ENCODE measurements at places on chromosomes 4 and X.

GRCh38 chrX:9542761-9543111, 77.9 kb downstream of the TBL1X start:
- no peak for DNase-seq

DNA sequence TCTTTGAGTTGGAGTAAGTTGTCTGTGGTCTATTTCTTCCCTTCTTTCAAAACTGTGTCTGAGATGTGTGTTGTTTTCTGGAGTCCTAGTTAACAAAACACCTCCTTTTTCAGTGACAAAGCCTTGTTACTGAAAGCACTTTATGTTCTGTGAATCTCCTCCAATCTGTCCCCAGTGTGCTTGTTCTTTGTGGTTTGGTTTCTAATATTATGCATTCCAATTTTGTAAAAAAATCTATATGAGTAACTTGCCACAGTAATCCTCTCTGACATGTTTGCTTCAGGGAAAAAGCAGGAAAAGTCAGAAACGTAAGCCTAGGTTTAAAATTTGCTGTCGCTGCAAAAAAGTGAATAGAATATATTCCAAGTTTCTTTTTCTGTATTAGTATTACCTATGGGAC, 12.4 kb downstream of the PRRG1 start:
- no peak for DNase-seq

DNA sequence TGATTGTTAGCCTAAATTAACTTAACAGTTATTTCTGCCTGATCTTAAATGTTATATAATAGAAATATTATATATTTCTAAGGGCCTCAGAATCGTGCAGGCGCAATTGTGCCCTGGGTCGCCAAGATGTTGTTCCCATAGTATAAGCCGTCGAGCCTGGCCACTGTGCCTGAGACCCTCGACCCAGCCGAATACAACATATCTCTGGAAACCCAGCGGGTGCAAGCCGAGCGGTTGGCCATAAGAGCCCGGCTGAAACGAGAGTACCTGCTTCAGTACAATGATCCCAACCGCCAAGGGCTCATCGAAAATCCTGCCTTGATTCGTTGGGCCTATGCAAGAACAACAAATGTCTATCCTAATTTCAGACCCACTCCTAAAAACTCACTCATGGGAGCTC, 549.8 kb downstream of the KCTD8 start:
- DNase-seq: no peak

GRCh38 chr4:7868436-7868775, 71.3 kb downstream of the AFAP1 start:
- DNase-seq: no peak

- DNase-seq: no peak
These were observed 1410.9 kb downstream of the PCDH18 start for GRCh38 chr4:136121426-136121825.

DNA sequence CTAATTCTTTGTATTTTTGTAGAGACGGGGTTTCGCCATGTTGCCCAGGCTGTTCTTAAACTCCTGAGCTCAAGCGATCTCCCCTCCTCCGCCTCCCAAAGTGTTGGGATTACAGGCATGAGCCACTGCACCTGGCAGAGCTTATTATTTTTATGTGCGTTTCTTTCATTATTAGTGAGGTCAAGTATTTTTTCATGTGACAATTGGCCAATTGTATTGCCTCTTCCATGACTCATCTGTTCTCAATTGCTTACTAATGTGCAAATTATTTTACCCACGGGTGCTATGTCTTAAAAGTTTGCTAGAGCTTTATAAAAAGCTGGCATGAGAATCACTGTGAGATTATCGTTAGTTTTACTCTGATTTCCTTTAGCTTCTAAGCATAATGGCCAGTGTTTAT, 13.0 kb upstream of the ARX start:
- DNase-seq: no peak

GRCh38 chr4:154230091-154230490, 261.5 kb downstream of the DCHS2 start:
- DNase-seq: no peak

GRCh38 chr4:1237981-1238675, 10.8 kb downstream of the CTBP1 start:
- DNase-seq: no peak

- peak; percentile 40 for DNase-seq
These were observed 11.3 kb downstream of the PNCK start for GRCh38 chrX:153662266-153662665.

- DNase-seq: no peak
These were observed 19.5 kb upstream of the CNKSR2 start for GRCh38 chrX:21354725-21355124.

DNA sequence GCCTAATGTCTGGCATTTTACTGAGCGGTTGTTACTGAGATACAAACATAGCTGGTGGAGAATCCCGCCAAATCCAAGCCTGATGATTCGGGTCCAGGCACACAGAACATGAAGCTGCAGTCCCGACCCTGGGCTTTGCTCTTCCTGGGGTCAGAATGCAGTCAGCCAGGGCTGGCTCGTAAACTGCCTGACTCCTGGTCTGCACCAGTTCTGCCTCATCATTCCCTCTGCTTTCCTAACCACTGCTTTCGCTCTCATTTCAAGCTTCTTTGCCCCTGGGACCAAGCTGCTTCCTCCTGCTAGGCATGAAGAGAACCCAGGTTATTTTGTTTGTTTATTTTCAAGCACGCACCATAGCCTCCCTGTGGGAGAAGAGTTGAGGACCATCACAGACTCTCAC, 39.3 kb downstream of the GATB start:
- no peak for DNase-seq

GRCh38 chr4:13054420-13054970, 429.6 kb downstream of the RAB28 start:
- DNase-seq: no peak

GRCh38 chrX:19672222-19672812, 157.0 kb upstream of the MAP3K15 start:
- no peak for DNase-seq

- DNase-seq: no peak
These were observed 107.7 kb downstream of the PHEX start for GRCh38 chrX:22139822-22140221.

- no peak for DNase-seq
These were observed 297.2 kb upstream of the LDB2 start for GRCh38 chr4:17195461-17196275.

DNA sequence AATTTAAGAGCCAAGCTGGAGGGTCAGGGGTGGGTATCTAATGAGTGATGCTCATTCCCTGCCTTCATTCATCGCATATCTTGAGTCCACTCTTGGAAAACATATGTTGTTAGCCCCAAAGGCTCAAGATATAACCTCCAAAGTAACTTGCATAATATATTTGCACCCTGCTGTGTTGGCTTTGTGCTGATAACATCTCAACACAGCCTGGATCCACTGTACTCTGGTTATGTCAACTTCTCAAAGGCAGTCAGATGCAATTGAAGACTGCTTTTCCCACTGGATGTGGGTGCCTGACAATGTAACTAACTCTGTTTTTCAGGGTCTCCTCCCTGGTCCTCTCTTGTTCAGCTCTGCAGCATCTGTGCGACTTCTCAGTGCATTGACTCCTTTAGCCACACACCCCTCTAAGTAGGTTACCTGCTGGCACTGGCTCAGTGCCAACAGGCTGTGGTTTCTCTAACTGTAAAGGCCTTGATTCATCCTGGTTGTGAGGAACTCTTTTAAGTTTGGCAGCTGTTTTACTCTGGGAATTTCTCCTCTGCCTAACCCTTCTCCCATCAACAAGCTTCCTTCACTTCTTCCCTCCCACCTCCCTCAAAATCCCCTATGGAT, 28.1 kb downstream of the SLC16A2 start:
- DNase-seq: no peak

GRCh38 chr4:2367626-2368025, 50.8 kb downstream of the ZFYVE28 start:
- no peak for DNase-seq

GRCh38 chr4:68810919-68811318, 4.9 kb upstream of the UGT2B10 start:
- DNase-seq: no peak

DNA sequence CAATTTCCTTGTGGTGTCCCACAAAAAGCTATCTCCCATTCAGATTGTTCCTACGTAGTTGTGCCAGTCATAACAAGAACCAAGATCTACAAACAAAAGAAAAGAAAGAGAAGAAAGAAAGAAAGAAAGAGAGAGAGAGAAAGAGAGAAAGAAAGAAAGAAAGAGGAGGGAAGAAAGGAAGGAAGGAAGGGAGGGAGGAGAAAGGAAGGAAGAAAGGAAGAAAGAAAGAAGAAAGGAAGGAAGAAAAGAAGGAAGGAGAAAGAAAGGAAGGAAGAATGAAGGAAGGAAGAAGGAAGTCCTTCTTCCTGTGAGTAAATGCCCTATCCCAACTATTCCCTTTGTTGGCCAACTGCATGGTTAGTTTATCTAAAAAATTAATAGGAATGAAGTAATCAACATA, 366.0 kb downstream of the DHRSX start:
- no peak for DNase-seq

DNA sequence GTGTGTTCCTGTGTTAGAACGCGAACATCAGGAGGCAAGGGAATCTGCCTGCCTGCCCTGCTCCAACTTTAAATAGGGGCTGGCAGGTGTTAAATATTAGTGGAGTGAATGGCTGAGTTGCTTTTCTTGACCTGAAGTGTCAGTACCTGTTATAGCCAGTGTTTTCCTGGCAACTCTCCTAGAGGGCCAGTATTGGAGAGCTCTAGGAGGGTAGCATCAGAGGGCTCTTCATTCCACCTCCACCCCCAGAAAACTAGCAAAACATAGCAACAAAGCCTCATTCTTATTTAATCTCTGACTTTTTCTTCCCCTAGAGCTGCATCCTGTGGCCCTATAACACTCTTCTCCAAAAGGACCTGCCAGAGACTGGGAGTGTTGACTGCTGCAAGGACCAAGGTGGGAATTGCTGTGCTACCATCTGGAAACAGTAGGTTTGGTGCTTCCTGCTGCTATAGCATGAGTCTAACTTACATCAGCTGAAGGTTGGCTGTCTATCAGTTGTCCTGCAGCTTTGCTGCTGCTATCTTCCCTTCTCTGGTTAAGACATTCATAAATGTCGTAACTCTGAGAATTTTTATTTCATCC, 33.5 kb downstream of the SGMS2 start:
- no peak for DNase-seq

DNA sequence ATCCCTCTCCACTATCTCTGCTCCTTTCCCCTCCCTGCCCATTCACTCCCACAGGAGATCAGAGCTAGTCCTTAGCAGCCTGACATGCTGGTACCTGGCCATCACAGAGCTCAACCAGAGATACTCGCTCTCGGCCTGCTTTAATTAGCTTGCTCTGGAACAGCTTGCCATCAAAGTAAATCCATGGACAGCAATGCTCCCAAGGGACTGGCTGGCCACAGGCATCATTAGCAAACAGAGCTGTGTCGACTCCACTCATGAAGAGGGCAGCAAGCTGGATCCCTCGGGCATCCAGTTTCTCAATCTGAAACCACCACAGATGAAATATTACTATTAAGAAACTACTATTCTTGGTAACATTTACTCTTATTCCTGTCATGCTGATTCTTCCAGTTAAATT, 43.4 kb upstream of the PHF8 start:
- no peak for DNase-seq

GRCh38 chr4:98642991-98643426, 15.4 kb downstream of the TSPAN5 start:
- DNase-seq: no peak

- DNase-seq: no peak
These were observed 138.8 kb upstream of the MSX1 start for GRCh38 chr4:4720646-4721045.

- no peak for DNase-seq
These were observed 202.0 kb downstream of the NR3C2 start for GRCh38 chr4:148240241-148240640.

- DNase-seq: no peak
These were observed 2.4 kb upstream of the MORF4L2 start for GRCh38 chrX:103688946-103689345.

- DNase-seq: no peak
These were observed 25.4 kb downstream of the CFAP299 start for GRCh38 chr4:80360900-80361299.

DNA sequence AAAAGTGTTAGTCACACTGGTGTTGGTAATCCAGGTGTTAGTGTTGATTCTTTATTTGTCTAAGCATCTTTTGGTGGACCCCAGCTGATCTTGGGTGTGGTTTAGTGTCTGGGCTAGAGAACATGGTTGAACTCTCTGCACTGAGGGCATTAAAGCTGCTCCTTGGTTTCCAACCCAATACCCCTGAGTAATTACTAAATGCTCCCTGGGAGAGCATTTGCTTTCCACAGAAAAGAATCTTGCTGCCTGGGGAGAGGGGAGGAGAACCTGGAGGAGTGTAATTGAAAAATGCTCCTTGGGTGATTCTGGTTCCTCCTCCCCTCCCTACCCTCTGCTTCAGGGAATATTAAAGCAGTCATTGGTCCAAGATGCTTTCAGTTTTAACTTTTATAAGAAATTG, 3.1 kb downstream of the GUCY1B1 start:
- no peak for DNase-seq

GRCh38 chr4:82419451-82419850, 10.8 kb downstream of the HNRNPDL start:
- no peak for DNase-seq

- no peak for DNase-seq
These were observed at the start of gene USP51 for GRCh38 chrX:55489314-55490009. Gene USP51 (minus strand): TSS chrX:55489848. CDS start chrX:55488939, 909 bp downstream.

- DNase-seq: no peak
These were observed 54.6 kb downstream of the PROM1 start for GRCh38 chr4:16029262-16029661.

GRCh38 chr4:51858605-51859202, 15.8 kb downstream of the DCUN1D4 start:
- DNase-seq: no peak

- no peak for DNase-seq
These were observed 75.0 kb downstream of the FAM13A start for GRCh38 chr4:88981993-88982392.

GRCh38 chrX:69163936-69164741, 1.1 kb downstream of the PJA1 start:
- peak; percentile 15 for DNase-seq

DNA sequence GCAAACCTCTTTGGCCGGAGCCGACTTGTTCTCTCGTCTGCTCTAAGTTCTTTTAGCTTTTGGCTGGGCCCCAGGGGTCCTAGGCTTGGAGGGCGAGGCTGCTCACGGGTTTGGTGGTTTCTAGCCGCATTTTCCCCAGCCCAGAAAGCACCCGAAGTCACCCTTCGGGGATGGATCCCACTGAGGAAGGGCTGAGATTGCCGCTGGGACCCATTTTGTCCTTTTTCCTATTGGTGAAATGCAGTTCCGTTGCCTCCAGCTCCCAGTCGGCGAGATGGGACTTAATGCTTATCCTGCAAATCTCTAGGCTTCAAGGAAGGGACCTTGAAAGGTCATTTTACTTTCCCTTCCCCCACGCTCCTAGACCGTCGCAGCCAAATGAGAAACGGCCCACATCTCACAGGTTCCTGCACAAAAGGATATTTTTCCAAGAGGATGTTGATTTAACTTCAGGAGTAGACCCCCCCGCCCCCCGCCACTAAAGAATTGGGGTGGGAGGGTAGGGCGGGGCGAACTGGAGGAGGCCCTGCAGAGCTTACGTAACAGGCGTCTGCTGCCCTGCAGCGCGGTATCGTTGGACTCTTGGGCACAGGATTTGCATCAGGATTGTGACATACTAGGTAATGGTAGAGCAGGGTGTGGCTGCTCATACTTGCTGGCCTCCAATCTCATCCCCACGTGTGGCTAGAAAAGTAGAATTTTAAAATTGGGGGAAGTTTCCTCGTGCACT, 564 bp downstream of the PGK1 start:
- DNase-seq: no peak

Data from stimulated activated CD4-positive, alpha-beta T cell treated with anti-CD3 and anti-CD28 coated beads, Interleukin-1b, Interleukin-23, amount 100 ng/mL, for 1 hour (primary cell).